ENCODE measurements at places on chromosomes 2 and 18.

GRCh38 chr2:17863539-17863938 is 14.9 kb upstream of the KCNS3 start:
- DNase-seq = no peak

GRCh38 chr18:13183359-13183758 is 35.2 kb upstream of the LDLRAD4 start:
- no peak for DNase-seq

DNA sequence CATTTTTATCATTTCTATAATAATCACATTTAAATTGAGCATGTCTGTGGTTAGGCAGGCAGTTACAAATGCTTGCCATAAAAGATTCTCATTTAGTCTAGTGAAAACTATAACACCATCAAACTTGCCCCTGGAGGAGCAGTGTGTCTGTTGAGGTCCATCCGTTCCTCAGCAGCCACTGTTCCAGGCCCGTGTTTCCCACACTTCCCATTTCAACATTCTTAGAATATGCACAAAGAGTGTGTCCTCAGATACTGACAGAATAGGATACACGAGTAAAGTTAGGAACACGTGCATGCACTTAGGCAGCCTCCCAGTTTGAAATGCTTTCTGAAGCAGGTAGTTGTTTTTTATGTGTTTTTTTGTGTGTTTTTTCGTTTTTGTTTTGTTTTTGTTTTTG is 39.9 kb downstream of the NCK2 start:
- DNase-seq = no peak

DNA sequence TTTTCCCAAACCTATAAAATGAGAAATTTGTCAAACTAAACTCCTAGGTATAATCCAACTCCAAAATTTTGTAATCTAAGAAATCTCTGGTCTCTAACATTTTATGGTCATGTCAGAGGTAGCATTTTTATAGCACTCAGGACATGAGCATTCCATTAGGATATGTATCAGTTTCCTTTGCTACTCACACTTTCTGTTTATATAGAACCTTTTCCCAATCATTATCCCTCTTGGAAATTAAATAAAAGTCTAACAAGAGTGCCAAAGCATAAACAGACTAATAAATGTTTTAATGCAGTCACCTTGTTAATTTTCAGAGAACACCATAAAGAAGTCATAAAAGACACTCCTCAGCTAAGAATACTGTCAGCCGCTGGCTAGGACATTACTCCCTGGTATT is 300.0 kb upstream of the CWC22 start:
- DNase-seq = peak; percentile 2

DNA sequence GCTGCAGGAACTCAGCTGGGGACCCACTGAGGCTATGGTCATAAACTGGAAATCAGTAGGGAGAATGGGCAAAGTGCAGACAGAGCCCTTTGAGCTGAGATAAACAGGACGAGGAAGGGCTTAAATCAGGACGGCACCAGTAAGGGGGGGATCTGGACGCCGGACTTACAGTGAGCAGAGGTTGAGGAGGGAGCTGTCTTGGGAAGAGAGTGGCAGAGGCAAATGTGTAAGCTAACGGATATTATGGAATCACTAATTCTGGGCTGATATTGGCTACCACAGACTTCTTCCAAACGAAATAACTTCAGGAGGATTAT is 539 bp downstream of the CYP27A1 start:
- peak; percentile 19 for DNase-seq

DNA sequence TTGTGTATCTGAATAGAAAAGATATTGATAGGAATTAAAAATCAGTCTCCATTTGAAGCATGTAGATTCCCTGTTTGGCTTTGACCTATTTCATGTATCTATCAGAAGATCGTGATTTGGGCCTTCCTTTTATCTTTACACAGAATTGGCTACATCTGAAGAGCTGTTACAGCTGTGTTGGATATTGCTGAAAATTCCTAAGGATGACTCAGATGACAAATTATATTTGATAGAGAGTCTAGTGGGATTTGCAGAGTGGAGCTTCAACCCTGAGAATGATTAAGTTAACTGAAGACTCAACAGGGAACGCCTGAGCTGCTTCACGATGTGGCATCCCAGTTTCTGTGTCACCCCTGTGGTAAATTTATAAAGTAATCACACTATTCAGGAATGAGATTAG is 4.9 kb upstream of the COL3A1 start:
- DNase-seq = peak; percentile 83

- DNase-seq = no peak
Observed at GRCh38 chr18:31498574-31499524, 872 bp downstream of the DSG2 start.

GRCh38 chr2:200668478-200668877 is 82.7 kb downstream of the AOX1 start:
- DNase-seq = no peak

DNA sequence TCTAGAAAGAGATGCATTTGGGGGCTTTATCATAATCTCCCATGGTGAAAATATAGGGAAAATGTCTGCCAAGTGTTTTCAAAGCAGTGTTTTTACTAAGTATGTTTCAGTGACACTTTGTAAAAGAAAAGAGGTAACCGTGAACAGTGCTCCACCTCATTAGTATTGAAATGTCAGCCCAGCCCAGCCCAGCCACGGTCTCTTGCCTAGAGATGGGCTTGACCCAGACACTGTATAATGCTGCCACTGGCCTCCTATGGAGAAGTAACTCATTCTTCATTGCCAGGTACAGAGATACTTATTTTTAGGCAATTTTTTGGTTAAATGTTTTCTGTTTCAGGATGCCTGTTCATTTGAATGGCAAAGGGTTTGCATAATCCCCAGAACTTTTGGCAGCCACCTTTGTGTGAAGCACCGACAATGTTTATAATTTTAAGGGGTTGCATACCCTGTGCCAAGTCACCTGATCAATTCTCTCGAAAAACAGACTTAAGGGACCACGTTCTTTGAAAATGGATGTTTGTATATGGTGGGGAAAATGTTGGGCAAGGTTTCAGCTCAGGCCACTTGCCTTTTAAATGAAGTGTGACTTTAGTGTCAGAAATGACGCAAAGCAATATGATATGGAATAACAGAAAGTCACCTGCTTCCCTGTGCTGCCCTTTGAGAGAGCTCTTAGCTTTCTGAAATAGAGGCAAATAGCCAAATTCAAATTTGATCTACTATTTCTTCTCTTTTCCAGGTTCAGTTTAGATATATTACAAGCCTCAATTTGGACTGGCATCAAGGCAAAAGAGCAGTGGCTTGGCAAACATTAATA is 314.5 kb upstream of the RGPD4 start:
- DNase-seq = no peak

- peak; percentile 57 for DNase-seq
Observed at GRCh38 chr2:173414823-173415322, 60.2 kb downstream of the CDCA7 start.

GRCh38 chr18:43007365-43007764 is 108.1 kb downstream of the RIT2 start:
- DNase-seq = no peak

DNA sequence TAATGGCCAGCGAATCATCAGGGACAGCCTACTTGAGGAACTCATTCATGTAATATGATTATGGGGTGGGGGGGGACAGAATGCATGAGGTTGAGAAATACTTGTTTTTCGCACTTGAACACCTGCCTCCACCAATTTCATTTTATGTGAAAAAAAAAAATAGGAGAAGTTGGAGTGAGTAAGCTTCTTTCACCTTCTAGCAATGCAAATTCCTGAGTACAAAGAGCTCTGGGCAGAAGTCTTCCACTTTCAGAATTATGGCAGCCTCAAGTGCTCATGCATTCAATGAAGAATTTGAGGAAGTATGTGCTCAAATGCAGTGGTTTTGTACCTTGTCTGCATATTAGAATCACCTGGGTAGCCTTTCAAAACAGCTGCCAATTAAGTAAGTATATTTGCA is 40.1 kb upstream of the GPD2 start:
- no peak for DNase-seq

DNA sequence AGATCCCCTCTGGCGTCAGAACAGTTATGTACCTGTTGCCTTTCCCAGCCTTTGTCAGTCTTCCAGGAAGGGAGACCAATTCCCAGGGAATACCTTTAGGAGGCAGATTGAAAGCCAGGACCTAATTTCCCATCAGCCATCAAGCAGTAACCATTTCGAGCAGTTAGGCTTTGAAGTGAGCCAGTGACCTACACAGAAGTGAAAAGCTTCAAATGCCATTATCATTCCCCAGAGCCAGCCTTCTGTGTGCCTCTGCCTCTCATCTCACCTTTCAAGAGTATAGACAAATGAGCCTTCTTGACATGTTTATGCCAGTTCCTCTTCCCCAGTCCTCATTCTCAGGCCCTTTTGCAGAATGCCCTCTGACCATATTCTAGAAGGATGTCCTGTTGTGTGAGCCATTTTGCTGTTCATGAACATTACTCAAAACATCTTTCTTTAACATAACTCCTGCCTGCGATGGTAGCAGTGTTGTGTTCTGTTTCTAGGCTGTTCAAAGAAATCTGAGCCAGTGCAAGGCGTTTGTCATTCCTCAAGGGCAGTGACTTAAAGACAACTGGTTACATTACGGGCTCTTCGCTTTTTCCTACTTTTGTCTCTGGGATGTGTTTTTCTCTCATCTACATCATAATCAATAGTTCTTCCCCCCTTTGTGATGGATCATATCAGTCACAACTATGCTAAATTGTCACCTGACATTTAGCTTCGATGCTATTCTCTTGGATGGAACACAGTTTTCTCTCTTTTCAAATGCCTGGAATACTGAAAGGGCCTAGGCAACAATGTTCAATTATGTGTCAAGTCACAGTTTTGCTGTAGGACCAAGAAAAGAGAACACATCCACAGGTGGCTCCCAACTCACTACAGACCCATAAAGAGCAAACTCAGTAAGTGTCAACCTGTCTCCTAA is 138.6 kb downstream of the ALK start:
- DNase-seq = no peak

DNA sequence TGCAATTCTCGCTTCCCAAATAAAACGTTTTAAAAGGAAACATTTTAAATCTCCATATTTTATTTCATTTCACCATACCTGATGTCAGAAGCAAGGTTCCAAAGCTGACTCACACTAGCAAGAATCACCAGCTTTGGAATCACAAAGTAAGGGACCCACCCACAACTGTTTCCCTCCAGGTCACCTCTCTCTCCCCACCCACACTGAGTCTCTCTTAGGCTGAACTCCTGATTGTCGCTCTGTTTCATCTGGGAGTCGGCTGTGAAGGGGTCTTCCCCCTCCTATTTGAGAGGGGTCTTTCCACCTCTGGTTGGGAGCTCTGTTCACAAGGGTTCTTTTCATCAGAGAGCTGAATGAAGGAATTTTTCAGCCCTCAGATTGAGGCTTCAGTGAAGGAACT is 128.1 kb downstream of the L3MBTL4 start:
- DNase-seq = no peak

DNA sequence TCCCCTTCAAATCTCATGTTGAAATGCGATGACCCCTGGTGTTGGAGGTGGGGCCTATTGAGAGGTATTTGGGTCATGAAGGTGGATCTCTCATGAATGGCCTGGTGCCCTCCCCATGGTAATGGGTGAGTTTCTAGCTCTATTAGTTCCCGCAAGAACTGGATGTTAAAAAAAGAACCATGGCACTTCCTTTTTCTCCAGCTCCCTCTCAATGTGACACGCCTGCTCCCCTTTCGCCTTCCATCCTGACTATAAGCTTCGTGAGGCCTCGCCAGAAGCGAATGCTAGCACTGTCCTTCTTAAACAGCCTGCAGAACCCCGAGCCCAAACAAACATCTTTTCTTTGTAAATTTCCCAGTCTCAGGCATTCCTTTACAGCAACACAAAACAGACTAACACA is 303.2 kb upstream of the REV1 start:
- no peak for DNase-seq
